A673 (cell line): ENCODE measurements at places on chromosomes 6 and 20. TPM values are rescaled to one million over a fixed set of nuclear protein-coding genes. Genes with fewer than 3 reads are reported as not detected.
A peak's percentile ranks its signal among the peaks of the same experiment; 100 is the strongest.

- no peaks in the 10 kb centered on the region for H3K27me3 ChIP-seq
- no peak for DNase-seq
- no peaks in the 10 kb centered on the region for H3K36me3 ChIP-seq
- no peak overlapping the region for H3K4me3 ChIP-seq
- peaks cover 31% of the 10 kb centered on the region for H3K4me1 ChIP-seq
Measured at GRCh38 chr6:136052031-136052430, 198.1 kb downstream of the MTFR2 start.

DNA sequence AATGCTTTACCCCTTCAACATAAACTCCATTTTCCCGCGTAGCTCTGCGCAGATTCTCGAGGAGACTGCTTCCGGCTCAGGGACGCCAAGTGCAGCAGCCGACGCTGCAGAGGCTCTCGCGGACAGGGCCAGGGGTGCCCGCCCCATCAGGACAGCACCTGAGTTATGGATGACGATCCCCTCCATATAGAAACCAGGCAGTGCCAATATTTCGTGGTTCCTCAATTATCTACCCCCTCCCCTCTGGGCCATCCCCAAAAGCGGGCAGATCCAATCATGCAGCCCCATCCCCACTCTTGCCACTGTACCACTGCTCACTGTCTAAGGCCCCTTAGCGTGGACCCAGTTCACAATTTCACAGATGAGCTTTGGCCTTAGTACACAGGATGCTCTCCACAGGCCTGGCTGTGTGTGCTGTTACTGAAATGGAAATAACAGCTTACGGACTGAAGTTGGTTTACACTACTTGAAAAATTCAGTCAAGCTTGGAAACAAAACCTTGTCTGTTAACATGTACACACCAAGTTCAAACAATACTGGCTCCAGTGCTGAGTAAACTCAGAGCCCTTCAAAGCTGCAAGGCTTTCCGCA, 74.5 kb downstream of the DACT2 start:
- H3K36me3 ChIP-seq = no peaks in the 10 kb centered on the region
- H3K4me1 ChIP-seq = peaks cover 21% of the 10 kb centered on the region
- no peak for DNase-seq
- no peak overlapping the region for H3K4me3 ChIP-seq

GRCh38 chr6:154538640-154539191, 28.2 kb upstream of the CNKSR3 start:
- no peak overlapping the region for H3K4me3 ChIP-seq
- H3K36me3 ChIP-seq = no peaks in the 10 kb centered on the region
- no peaks in the 10 kb centered on the region for H3K4me1 ChIP-seq
- H3K27me3 ChIP-seq = no peaks in the 10 kb centered on the region

SLC22A7 gene
- total RNA-seq = not detected in 2 replicates

FGD2 gene
- total RNA-seq = not detected in 2 replicates

DNA sequence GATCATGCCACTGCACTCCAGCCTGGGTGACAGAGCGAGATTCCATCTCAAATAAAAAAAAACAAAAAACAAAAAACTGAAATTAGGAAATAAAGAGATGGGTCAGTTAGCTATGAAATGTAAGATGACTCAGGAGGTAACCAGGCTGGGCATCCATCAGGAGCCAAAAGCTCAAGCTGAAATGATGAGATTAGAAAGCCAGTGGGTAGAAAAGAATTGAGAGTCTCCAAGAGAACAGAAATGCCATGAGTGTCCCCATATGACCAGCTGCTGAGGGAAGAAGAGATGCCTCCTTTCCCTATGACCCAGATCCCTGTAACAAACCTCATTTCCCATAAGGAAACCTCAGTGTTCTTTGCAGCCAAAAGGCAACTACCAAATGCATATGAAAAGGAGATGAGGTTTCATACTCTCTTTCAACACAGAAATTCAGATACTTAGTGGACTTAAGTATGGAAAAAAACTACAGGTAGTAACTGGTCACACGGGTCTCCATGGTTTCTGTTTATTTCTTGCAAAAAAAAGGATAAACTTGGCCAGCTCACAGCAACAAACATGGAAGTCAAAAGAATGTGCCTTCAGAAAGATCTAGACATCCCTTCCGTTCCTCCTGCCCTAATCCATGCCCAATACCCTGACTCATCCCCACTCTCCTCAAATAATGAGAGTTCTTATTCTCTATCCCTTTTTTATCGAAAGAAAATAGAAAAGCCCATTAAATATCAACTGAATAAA, 8.1 kb downstream of the ARHGAP18 start:
- no peak overlapping the region for H3K27ac ChIP-seq
- DNase-seq = no peak
- no peak overlapping the region for H3K4me3 ChIP-seq
- H3K27me3 ChIP-seq = no peaks in the 10 kb centered on the region
- peaks cover 2% of the 10 kb centered on the region for H3K4me1 ChIP-seq
- no peaks in the 10 kb centered on the region for H3K36me3 ChIP-seq

DNA sequence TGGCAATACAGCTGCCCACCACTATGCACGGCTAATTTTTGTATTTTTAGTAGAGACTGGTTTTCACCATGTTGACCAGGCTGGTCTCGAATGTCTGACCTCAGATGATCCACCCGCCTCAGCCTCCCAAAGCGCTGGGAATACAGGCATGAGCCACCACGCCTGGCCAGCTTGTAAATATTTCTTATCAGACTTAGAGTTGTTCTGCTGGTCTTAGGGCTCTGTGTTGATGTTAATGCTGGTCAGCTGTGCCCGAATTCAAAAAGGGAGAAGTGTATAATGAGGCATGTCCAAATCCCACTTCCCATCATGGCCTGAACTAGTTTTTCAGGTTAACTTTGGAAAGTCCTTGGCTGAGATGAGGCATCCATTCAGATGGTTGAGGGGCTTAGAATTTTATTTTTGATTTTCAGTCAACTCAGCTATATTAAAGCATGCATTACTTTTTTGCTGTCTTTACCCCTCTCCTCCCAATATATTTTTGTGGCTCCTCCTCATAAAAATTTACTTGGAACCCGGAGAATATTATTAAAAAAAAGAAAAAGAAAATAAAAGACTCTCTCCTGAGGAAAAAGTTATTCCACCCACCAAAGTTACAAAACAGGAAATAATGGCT, 47.7 kb downstream of the ADAT2 start:
- no peak for DNase-seq
- no peaks in the 10 kb centered on the region for H3K27me3 ChIP-seq
- H3K4me3 ChIP-seq = no peak overlapping the region
- H3K27ac ChIP-seq = no peak overlapping the region
- H3K36me3 ChIP-seq = no peaks in the 10 kb centered on the region

DNA sequence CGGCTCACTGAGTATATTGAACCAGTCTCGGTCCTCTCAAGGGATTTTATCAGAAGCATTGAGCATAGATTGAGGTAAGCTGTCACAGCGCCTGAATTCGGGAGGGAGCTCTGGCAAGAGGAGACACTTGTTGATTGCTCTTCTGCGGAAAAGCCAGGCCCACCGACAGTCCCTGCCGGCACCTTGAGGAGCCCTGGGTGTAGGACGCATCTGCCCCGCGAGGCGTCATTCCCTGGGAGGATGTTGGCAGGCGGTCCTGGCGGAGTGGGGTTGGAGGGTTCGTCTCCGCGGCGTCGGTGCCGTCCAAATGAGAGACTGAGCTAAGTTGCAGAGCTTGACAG, 843 bp downstream of the FBXO9 start:
- peak; percentile 58 for DNase-seq
- peaks cover 5% of the 10 kb centered on the region for H3K36me3 ChIP-seq
- H3K27me3 ChIP-seq = no peaks in the 10 kb centered on the region
- peaks cover 7% of the 10 kb centered on the region for H3K4me1 ChIP-seq
- peak overlapping the region; percentile 89 for H3K27ac ChIP-seq

DNA sequence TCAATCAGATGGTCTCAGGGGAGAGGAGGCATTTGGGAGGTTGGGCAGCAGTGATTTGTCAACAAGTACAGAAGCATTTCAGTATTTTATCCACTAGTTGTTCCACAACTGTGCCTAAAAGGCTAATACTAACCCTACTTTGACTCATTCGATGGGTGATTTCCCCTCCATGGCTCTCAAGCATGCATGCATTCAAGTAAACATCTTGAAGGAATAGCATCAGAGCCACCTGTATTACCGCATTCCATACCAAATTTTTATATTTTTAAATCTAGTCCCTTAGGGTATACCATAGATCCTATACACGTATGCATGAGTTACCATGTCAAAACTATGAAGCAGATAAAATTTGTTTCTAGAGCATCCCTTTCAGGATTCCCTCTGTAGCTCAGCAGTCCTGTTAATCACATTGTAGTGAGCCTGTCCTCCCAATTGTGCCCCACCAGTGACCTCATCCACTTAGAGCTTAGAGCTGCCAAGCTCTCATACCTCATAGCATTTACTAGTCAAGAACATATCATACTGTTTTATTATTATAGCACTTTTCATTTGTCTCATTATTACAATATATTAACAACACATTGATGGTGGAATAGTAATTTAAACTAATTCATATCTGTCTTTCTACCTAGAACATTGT, 213.8 kb downstream of the LAMA2 start:
- no peaks in the 10 kb centered on the region for H3K4me1 ChIP-seq
- H3K27me3 ChIP-seq = no peaks in the 10 kb centered on the region
- DNase-seq = no peak
- H3K4me3 ChIP-seq = no peak overlapping the region
- H3K36me3 ChIP-seq = no peaks in the 10 kb centered on the region
- H3K27ac ChIP-seq = no peak overlapping the region

DCDC2 gene
- total RNA-seq = 45.1 and 54.9 TPM in 2 replicates

DNA sequence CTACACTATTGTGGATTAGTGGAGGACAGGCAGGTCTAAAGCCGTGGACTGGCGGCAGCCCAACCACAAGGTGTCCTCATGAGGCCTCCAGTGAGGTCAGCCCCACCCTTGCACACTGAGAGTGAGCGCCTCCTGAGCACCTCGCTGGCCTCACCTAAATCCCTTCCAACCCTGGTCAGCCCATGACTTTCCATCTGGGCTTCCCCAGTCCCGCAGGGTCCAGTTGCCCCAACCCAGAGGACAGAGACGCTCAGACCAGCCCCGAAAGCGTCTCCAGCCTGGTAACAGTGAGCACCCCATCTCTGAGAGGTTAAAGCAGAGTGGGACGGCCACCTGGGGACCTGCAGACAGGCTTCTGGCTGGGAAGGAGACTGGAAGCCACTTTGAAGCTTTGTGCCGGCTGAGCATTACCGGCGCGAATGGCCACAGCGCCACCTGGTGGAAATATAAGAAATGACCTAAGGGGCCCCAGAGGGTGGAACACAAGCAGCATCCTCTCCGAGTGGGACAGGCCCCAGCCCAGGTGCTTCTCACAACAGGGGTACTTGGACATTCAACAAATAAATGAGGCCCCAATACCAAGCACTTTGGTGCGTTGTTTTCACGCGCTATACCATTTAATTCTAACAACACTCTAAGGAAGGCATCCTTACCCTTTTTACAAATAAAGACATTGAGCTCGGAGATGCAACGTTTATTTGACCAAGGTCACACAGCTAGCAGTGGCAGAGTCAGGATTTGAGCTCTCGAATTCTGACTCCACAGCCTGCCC, 65.7 kb upstream of the TOP1 start:
- H3K27ac ChIP-seq = no peak overlapping the region
- H3K27me3 ChIP-seq = no peaks in the 10 kb centered on the region
- no peak overlapping the region for H3K4me3 ChIP-seq
- H3K4me1 ChIP-seq = no peaks in the 10 kb centered on the region
- no peaks in the 10 kb centered on the region for H3K36me3 ChIP-seq

DNA sequence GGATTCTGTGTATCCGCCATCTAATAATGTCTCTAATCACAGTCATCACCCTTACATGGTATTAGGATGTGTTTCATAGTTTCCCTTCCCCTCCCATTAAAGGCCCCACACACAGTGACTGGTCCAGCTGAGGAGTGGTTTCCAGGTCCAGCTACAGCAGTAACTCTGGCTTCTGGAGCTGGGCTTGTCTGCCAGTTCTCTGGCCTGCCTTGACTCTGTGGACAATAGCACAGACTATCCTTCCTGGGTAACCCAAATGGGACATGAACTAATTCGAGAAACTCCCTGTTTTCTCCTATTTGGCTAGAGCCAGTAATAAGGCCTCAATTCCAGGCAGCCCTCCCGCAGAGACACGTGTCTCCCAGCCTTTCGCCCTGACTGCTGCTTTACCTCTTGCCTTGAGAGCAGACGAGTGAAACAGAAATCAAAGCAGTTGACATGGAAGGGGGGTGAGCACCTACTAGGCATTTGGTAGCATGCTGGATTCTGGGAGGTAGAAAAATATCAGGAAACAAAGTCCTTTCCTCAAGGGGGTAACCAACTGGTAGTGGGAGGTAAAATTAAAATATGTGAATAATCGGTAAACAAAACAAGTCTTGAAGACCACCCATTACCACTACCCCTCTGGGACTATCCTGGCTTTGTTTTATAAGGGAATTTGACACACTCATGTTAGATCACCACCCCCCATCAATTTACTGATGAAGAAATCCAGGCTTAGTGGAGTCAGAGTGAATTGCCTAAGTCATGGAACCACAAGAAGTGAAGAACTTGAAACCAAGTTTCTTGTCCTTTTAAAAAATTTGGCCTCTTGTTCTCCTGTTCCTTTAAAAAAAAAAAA, 1.2 kb downstream of the TRAF3IP2 start:
- peak; percentile 38 for DNase-seq
- H3K4me3 ChIP-seq = peak overlapping the region; percentile 51
- H3K27ac ChIP-seq = peak overlapping the region; percentile 67
- H3K4me1 ChIP-seq = peaks cover 41% of the 10 kb centered on the region
- no peaks in the 10 kb centered on the region for H3K27me3 ChIP-seq
- H3K36me3 ChIP-seq = no peaks in the 10 kb centered on the region

DNA sequence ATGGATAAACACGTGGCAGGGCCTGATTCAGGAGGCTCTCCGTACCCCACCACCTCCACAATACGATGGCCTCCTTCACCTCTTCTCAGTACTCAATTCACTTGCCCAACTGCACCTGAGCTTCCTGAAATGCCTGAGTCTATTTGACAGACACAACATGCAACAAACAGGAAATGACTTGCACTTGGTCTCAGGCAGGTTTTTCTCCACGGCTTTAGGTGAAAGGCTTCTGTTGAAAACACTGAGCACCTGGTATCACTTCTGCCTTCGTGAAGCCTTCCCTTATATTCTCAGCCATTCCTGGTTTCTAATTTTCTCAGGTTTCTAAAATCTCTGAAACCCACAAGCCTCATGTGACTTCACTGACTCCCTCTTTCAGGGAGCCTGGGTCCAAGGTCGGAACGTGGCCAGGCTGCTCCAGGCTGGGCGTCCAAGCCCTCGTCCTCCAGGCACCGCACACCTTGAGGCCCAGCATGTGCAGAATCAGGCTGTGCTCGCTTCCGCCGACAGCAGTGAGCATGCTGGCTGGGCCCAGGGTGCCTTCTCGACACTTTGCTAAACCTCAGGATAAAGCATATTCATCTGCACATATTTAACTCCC, 34.7 kb downstream of the TAF4 start:
- H3K27me3 ChIP-seq = no peaks in the 10 kb centered on the region
- no peak overlapping the region for H3K27ac ChIP-seq
- peaks cover 9% of the 10 kb centered on the region for H3K4me1 ChIP-seq
- DNase-seq = no peak
- H3K4me3 ChIP-seq = no peak overlapping the region

LY86 gene
- not detected in 2 replicates for total RNA-seq

DDX43 gene
- total RNA-seq = not detected in 2 replicates

- no peak overlapping the region for H3K27ac ChIP-seq
- H3K27me3 ChIP-seq = no peaks in the 10 kb centered on the region
- no peaks in the 10 kb centered on the region for H3K36me3 ChIP-seq
- H3K4me3 ChIP-seq = no peak overlapping the region
- DNase-seq = no peak
Measured at GRCh38 chr20:38386004-38386403, 39.7 kb downstream of the LBP start.

SLC24A3 gene
- total RNA-seq = 46.0 and 47.8 TPM in 2 replicates
